Foreskin fibroblast (primary cell): ENCODE measurements at places on chromosomes 11 and 22.
A peak's percentile ranks its signal among the peaks of the same experiment; 100 is the strongest.

DNA sequence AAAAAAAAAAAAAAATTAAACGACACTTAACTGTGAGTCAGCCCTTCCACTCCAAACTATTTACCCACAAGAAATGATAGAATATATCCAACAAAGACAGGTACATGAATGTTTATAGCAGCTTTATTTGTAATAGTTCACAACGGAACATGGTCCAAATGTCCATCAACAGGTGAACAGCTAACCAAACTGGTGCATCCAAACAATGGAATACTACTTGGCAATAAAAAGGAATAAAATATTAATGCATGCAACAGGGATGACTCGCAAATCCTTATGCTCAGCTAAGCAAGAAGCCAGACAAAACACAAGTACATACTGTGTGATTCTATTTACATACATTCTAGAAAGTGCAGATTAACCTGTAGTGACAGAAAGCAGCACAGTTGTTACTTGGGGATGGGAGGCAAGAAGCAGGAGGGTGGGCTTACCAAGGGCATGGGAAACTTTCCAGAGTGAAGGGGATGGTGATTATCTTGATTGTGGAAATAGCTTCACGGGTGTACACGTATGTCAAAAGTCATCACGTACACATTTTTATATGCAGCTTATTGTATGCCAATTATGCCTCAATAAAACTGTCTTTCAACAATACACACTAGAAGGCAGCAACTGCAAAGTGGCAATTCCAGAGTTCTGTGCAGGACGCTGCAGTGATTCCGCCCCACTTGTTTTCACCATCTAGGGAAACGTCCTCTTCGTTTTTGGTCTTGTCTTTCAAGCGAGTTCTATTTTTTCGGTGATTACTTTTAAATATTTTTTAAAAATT lies 6.7 kb upstream of the SF1 start:
- DNase-seq, result no peak

- DNase-seq, result peak; percentile 27
These were observed 5.0 kb upstream of the ZDHHC5 start for GRCh38 chr11:57662893-57663292.

GRCh38 chr11:3959903-3960265 lies 104.4 kb downstream of the STIM1 start:
- DNase-seq, result peak; percentile 19

- DNase-seq, result no peak
These were observed 170.6 kb downstream of the BARX2 start for GRCh38 chr11:129546266-129546665.

DNA sequence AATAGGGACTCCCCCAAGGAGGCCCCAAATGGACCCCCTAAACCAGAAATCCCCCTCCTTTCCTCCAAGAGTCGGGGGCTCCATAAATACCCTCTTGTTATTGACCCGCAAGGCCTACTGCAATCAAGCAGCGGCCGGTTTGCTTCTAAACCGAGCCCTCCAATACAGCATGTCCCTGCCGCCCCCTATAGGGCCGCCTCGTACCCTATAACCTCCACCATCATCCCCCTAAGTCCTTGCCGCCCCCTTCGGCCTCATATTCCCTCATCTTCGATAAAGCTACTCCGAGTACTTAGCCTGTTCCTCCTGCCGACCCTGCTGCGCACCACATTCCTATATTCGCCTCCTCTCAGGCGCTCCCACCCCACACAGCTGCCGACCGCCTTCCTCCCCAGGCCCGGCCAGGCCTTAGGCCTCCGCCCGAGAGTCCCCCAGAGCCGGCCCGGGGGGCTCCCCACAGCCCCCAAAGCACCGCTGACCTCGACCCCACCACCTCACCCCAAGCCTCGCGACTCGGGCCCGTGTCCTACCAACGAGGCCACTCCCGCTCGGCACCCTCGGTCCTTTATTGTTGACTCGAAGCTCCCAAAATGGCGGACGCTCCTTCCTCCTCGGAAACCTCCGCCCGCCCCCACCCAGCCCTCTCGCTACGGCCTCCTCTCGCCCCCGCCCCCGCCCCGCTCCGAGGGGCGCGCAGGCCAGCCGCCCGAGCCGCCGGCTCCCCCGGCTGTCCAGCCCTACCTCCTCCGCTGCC lies 430 bp downstream of the DDX6 start:
- no peak for DNase-seq

GRCh38 chr22:26485013-26485412 lies 1.3 kb downstream of the SRRD start:
- no peak for DNase-seq

DNA sequence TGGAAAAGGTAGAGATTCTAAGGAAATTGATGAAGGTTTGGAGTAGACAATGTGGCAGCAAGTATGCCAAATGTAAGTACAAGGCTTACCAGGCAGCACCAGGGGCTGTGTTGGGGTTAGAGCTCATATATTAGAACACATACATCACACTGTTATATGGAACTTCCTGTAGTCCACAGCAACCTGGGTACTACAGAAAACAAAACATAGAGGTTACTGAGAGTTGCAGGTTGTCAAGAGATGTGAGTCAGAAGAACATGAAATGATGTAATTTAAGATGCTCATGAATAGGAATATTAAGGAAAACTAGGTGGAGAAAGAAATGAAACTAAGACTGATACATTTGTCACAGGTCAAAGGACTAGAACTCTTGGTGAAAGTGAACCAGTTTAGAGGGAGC lies 22.0 kb downstream of the FAT3 start:
- no peak for DNase-seq

DNA sequence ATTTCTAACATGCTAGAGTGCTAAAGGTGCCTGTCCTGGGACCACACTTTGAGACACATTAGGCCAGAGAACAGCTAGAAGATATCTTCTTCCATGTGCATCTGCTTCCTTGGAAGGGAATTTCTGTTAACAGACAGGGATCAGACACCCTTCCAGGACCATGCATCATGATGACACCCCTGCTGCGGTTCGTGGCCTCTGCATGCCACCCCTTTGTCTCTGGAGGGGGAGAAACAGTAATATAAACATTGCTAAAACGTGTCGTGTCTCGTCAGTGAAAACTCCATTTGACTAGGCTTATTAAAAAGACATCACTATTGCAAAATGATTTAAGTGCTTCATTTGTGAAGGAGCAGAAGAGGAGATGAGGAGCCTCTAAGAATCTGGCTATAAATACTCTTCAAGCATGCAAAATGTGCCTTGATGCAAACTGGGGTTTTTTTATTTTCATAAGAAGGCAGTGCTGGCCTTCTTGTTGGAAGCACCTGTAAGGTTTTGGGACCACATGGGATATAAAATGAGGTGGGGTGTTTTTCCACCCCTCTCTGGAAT lies 141.6 kb downstream of the MYO18B start:
- no peak for DNase-seq

DNA sequence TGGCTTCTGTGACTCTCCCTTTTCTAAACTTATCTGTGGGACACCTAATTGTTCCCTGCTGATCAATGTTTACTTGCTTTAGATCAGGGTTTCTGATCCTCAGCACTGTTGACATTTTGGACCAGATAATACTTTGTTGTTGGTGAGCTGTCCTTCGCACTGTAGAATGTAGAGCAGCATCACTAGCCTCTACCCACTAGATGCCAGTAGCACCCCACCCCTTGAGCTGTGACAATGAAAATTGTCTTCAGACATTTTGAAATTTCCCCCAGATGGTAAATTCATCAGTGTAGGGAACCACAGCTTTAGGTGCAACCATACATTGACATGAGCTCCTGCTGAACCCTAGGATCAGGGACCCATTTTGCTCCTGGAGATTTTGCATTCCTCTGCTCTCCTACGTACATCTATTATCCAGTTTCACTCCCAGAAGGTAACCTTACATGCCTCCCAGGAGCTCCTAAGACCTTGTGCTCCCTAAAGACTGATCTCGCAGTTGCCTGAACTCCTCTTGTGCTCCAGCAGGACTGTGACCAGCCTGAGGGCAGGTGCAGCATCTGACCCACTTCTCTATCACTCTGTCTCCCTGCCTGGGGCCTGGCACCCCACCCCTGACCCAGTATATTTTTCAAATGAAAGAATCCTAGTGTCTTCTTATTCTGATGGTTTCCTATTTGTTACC lies 107.8 kb downstream of the FAR1 start:
- DNase-seq, result peak; percentile 2

GRCh38 chr11:30991802-30992512 lies 377.6 kb downstream of the DCDC1 start:
- DNase-seq, result no peak

DNA sequence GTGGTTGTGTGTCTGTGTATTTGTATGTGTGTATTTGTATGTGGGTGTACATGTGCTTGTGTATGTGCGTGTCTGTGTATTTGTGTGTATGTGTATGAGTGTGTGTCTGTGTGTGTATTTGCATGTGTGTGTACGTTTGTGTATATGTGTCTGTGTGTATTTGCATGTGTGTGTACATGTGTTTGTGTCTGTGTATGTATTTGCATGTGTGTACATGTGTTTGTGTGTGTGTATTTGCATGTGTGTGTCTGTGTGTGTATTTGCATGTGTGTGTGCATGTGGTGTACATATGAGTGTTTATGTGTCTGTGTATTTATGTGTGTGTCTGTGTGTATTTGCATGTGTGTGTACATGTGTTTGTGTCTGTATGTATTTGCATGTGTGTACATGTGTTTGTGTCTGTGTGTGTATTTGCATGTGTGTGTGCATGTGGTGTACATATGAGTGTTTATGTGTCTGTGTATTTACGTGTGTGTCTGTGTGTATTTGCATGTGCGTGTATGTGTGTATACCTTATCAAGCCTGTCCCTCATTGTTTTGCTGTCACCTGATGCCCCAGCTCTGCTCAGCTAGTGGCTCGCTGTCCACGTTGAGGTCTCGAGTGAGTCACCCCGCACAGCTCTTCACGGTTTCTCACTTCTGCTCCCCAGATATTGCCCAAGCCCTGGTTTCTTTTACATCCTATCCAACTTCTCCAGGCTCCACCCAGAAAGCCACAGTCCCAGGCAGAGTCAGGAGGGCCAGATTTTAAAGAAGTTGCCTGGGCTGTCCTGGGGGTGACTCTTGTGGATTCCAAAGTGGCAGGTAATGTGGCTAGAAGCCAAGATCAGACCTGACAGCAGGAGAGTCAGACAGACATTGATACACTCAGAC lies 15.2 kb downstream of the MB start:
- DNase-seq, result peak; percentile 83

- no peak for DNase-seq
These were observed 212.7 kb upstream of the CADM1 start for GRCh38 chr11:115716601-115717529.

- DNase-seq, result no peak
These were observed 339.9 kb downstream of the SOX6 start for GRCh38 chr11:16016468-16016829.

DNA sequence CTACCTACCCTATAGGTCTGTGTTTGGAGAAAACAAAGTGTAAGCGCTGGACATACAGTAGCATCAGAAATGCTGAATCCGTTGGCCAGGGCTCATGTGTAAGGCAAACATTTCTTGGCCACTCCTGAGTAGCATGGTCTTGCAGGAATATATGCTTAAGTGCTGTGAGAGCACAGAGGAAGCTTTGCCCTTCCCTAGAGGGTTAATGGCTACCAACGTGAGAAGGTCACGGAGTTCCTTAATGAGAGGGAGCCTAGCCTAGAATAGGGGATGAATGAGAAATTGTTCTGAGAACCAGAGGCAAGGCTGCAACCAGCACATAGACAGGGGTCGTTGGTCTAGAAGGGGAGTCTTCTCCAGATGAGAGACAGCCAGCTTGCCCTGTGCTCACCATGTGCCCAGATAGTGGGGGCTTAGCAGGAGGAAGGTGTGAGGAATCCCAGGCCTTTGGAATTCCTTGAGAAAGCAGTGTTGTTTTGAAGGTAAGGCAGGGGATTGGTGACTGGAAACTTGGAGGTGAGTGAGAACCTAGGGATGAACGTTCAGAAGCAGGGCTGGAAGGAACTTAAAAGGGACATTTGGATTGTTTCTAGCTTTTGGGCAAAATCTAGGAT lies 29.5 kb downstream of the RCOR2 start:
- DNase-seq, result no peak

- no peak for DNase-seq
These were observed 20.7 kb downstream of the NADSYN1 start for GRCh38 chr11:71473793-71474080.

GRCh38 chr11:119447664-119448242 lies 24.8 kb upstream of the THY1 start:
- no peak for DNase-seq

DNA sequence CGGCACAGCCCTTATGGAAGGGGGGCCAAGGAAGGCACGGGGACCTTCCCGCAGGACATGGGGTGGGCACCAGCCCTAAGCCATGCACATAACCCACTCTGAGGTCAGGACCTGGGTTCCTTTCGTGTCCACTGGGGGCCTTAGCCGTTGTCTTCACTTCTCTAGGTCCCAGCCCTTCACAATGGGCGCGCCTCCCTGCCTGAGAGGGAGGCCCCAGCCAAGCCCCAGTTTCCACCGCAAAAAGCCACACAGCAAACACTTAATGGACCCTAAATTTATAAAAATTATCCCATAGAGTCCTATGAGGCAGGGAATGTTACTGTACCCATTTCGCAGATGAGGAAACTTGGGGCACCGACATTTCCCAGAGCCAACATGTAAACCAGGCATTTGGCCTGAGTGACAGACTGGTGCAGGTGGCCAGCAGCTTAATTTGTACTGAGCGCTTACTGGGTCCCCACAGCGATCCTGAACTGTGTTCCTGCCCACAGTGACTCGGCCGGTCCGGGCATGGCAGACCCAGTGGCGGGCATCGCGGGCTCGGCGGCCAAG lies 1.2 kb downstream of the GAS2L1 start:
- no peak for DNase-seq

- DNase-seq, result no peak
These were observed 59.2 kb downstream of the TRIM44 start for GRCh38 chr11:35721651-35722282.

- no peak for DNase-seq
These were observed 92.2 kb upstream of the ALKBH3 start for GRCh38 chr11:43788421-43788820.

- no peak for DNase-seq
These were observed 3.3 kb downstream of the ST3GAL4 start for GRCh38 chr11:126358763-126359160.

DNA sequence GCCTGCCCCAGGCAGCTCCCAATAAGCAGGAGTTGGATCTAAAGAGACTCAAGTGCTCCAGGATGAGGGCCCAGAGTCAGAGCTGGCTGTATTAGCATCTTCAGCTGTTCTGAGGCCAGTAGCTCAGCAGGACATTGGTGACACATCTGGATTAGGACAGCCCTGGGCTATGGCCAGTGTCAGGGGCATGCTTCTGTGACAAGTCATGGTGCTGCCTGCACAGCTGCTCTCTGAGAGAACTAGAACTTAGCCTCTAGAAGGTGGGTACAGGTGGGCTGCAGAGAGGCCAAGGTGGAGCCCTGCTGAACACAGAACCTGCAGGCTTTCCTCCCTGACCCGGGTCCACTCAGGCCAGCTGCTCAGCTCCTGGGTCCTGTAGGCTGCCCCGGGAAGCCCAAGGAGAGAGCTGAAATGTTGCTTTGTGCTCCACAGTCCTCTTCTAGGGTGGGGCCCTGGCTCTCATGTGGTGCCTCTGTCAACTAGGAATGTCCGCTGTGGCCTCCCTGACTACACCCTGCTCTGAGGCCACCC lies 426.9 kb downstream of the SOX6 start:
- DNase-seq, result no peak

GRCh38 chr11:134995741-134996140 lies 583.7 kb upstream of the B3GAT1 start:
- no peak for DNase-seq

GRCh38 chr11:62694455-62695167 lies 5.3 kb upstream of the LRRN4CL start:
- peak; percentile 80 for DNase-seq
